ENCODE measurements at places on chromosomes 16 and 17.

DNA sequence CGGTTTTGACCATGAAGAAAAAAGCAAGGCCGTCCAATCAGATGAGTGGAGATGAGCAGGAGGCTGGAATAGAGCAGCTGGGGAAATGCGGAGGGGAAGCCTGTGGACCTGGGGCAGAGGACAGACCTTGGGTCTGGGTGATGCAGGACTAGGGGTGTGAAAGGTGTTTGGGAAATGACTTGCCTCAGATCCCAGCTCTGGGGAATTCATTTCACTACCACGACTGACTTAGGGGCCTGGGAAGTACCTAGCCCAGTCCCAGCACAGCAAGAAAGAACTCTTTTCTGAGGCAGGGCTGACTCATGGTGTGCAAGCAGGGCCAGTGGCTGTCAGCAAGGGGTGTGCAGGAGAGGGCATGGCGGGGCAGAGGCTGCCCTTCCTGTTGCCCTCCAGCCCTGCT is 14.8 kb downstream of the DNAI2 start:
- DNase-seq, result no peak

- no peak for DNase-seq
Measured at GRCh38 chr17:5583426-5584382, 605 bp downstream of the NLRP1 start.

- DNase-seq, result peak; percentile 51
Measured at GRCh38 chr16:3536851-3537250, 36.0 kb downstream of the CLUAP1 start.

DNA sequence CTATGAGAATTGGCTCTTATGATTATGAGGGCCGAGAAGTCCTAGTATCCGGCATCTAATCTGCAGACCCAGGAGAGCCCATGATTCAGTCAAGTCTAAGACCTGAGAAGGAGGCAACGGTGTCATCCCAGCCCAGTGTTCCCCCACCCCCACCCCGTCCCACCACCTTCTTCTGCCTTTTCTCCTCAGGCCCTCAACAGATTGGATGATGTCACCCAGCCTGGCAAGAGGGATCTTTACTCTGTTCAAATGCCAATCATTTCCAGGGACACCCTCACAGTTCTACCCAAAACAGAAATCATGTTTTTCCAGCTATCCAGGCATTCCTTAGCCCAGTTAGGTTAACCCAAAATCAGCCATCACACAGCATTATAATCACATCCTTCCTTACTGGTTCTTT is 10.0 kb upstream of the GAA start:
- no peak for DNase-seq

- DNase-seq, result no peak
Measured at GRCh38 chr17:20074489-20074888, 65.3 kb downstream of the SPECC1 start.

DNA sequence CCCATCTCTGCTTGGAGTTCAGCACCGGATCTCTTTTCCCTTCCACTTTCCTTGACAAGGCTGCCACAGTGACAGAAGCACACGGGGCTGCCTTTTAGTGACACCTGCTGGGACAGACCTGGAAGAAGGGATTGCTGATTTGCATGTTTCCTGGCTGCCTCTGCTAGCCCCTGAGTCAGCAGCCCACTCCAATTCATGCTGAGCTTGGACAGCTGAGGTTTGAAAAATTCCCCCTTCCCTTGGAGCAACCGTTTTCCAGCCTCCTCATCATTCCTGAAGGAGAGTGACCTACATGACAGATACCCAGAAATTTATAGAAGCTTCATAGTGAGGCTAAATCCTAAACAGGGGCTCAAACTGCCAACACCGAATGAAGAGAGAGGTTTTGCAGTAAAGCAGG is 18.8 kb upstream of the RBL2 start:
- DNase-seq, result no peak

DNA sequence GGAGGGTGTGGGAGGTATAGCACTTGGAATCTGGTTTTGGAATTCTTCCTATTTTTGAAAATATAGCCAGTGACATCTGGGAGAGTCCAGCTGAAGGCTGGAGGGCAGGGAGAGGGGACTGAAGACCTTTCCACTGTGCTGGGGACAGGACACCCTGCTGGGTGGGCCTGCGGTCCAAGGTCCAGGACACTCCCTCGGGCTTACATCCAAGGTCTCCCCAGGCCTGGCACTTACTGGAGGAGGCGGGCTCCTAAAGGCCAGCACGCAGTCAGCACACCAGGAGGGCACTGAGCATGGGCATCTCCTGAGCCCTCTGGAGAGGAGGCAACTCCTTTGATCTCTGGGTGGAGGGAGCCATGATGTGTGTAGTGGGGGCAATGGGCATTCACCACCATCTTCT is 35.5 kb upstream of the ETV4 start:
- DNase-seq, result no peak

DNA sequence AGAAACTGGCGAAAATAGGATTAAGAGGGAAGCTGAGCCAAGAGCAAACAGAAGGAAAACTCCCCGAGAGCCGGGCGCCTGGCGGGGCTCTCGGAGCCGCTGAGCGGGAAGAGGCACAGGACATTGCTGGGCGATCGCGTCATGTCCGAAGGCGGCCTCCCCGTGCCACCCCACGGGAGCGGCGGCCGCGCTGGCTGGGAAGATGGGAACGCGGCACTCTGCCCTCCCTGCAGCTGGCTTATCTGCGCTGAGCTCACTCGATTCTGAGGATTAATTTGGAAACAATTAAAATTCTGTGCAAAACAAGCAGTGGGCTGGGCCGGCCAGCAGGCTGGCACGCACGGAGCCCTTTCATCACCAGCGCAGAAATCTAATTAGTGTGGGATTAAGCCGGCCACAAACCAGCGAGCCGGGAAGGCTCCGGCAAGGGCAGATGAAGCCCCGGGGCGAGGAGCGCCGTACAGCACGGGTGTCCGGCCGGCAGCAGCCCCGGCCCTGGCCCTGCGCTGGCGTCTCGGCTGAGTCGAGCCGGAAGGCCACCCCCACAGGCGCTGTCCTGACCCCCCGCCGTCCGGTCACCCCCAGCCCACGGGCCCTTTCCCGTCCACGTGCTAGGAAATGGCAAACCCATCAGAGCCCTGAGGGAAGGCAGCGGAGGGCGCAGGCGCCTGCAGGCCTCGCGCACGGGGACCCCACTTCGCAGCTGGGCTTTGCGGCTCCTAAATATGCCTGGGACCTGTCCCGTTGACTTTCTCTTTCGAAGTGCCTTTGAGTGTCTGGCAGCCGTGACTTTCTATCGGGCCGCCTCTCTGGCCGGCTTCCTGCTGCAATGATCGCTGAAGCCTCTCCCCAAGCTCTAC is 37.9 kb downstream of the SOX8 start:
- DNase-seq, result peak; percentile 93

DNA sequence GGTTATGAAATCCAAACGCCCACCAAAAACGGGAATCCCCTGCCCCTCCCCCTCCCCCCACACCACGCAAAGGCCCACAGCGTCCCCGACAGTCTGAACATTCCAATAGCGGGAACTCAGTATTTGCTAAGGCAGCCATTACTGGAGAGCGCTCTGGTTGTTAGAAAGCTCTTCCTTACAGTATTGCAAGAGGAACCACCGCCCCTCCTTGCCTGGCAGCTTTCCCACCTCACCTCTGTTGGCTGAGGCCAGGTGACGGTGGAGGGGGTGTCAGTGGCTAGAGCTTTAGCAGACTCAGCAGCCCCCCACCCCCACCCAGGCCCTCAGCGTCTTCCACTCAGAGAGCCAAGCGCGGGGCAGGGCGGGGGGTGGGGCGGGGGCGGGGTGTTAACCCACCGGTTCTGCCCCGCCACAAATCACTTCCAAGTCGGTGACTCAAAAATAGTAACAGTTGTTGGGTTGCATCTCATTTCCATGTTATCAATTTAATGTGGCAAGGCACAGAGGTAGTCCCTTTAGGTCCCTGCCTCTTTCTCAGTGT is 2.2 kb upstream of the PLEKHH3 start:
- DNase-seq, result peak; percentile 64

GRCh38 chr17:48704361-48705248 is 17.7 kb downstream of the PRAC1 start:
- no peak for DNase-seq

DNA sequence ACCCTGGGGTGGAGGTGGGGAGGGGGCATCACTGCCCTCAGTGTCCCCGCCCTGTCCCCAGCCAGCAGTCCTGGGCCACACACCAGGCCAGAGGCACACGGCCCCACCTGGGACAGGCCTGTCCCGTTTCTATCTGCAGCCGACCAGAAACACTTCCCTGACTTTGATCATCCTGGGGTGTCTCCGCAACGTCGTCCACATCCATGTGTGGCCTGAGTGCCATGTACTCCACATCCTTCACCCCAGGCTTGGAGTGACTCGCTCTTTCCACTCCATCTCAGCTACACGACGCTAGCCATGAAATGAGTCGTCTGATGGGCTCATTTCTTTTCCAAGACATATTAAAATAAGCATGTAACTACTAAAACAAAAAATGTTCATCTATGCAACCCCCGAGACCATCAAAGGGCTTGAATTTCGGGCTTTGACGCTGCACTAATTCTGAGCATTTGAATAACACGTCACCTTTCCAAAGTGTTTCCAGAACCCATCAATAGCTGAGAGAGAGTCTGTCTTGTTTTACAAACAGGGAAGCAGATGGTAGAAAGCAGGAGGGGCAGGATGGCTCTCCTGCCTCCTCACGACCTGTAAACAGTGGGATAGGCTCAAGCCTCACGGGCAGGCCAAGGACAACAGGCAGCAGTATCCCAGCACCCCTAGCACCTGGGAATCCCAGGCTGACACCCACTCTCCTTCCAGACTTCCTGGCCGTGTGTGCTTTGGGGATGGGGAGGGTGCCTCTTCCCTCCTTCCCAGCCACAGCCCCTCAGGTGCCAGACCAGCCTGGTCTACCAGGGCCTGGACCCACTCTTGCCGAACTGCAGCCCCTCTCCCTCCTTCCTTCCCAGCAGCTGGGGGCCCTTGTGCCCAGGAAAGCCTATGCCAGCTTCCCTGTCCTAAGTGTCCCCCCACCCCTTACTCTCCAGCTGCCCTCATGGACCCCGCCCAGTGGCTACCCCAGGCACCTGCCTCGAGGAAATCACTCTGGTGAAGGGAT is 20.0 kb upstream of the RASD1 start:
- peak; percentile 39 for DNase-seq

GRCh38 chr17:76345377-76345974 is 8.2 kb downstream of the PRPSAP1 start:
- DNase-seq, result peak; percentile 78

GRCh38 chr17:4532860-4533522 is 22.2 kb downstream of the MYBBP1A start:
- no peak for DNase-seq
